ENCODE measurements at places on chromosomes 7 and 10.
A peak's percentile ranks its signal among the peaks of the same experiment; 100 is the strongest.

DNA sequence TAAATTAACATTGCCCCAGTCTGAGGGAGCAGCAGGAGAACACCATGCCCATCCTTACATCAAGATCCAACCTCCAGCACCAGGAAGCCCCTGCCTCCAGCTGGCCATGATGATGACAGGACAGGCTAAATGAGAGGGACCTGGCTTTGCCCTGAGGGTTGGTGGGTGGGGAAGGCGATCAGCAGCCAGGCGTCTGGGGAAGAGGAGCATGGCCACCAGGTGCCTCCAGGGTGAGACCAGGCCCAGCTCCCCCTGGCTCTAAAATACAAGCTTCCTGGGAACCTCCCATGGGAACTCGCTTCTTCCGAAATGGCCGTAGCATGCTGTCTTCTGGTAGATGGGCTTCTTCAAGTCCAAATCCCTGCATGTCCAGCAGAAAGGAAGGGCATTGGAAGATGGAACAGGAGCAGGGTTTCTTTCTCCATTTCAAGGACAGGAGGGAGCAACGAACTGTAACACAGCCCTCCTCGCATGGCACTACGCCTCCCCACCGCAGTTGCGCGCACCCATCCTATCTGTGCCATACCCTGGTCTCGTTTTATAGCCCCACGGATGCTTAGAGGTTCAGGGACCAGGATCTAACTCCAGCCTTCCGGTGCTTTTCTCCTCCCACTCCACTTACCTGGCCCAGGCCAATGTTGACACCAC lies 15.8 kb downstream of the MAT1A start:
- DNase-seq = no peak

GRCh38 chr7:129989466-129989865 lies 36.7 kb upstream of the UBE2H start:
- DNase-seq = no peak

GRCh38 chr10:124916098-124916584 lies 25.8 kb upstream of the ZRANB1 start:
- no peak for DNase-seq

DNA sequence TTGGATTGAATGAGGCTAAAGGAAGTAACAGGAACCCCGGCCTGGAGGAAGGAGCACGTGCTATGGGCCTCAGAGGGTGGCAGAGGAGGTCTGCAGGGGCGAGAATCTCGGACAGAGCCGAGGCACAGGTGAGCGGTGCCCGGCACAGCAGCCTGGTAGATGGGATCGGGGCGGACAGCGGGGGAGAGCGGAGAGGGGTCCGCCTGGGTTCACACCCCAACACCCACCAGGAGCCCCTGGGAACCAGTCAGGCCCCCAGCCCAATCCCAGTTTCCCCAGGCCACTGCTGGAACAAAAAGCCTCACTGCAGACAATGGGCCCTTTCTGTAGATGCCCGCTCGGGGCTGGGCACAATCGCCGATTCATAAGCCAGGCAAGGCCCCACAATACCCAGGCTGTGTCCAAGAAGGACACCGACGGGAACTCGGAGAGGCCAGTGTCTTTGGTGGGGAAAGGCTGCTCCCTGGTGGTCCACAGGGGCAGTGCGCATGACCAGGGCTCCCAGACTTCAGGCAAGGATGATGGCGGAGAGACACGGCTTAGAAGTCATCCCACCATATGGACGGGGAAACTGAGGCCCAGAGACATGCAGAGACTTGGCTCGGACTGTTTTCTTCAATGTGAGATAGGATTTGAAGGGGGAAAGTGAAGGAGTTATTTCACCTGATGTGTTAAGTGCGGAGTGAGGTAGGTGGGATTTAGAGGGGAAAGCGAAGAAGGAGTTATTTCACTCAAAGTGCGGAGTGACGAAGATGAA lies 106.9 kb upstream of the GPR26 start:
- DNase-seq = peak; percentile 95

GRCh38 chr10:71852355-71852937 lies 1.4 kb upstream of the PSAP start:
- DNase-seq = no peak

DNA sequence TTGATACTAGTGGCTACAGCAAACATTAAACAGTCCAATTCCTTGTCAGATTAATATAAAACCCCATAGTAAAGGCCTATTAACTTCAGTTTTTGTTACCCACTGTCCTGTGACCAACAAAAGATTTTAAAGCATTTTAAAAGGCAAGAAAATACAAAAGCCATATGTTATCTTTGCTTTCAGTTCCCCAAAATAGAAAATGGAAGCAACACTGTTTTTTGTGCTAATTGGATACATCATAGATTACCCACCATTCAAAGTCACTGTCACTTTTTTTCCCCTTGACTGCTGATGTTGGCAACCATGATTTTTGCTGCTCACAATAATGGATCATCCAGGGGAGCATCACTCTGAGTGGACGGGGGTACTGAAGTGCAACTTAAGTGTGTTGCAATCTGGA lies 52.4 kb upstream of the TMEM140 start:
- no peak for DNase-seq
